ENCODE measurements at places on chromosomes 11 and 22.

DNA sequence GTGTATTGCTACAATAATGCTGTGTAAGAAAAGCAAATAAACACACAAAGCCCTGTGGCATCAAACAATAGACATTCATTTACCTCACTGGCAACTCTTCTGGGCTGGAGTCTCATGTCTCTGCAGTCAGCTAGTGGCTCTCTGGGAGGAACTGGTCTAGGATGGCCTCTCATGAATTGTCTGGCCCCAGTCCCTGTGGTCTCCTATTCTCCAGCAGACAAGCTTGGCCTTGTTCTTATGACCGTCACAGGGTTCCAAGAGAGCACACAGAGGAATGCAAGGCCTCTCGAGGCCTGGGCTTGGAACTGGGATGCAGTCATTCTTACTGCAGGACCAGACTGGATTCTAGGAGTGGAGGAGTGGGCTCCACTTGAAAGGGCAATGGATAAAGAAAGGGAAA is 141.2 kb upstream of the NTM start:
- H3K27ac ChIP-seq = no peak overlapping the region
- DNase-seq = no peak
- H3K27me3 ChIP-seq = no peaks in the 10 kb centered on the region
- no peak overlapping the region for H3K4me3 ChIP-seq
- H3K36me3 ChIP-seq = no peaks in the 10 kb centered on the region

GRCh38 chr11:1109918-1110705 is 35.4 kb downstream of the MUC2 start:
- H3K27ac ChIP-seq = no peak overlapping the region
- H3K4me3 ChIP-seq = no peak overlapping the region
- no peak for DNase-seq
- no peaks in the 10 kb centered on the region for H3K36me3 ChIP-seq
- H3K4me1 ChIP-seq = no peaks in the 10 kb centered on the region
- no peaks in the 10 kb centered on the region for H3K27me3 ChIP-seq

DNA sequence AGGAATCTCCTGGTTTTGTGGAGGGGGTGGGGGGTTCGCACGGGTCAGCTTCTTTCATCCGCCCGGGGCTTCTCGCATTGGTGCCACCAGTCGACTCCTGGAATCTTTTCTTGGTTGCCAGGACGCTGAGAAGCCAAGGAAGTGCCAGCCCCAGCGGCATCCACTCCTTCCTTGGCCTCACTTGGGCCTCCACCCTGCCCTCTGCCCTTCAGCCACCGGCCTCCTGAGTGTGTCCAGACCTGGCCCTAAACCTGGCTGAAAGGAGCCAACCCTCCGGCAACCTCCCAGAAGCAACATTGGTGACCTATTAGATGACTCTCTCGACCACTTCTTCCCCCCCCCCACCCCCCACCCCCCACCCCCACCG is 518 bp upstream of the GALNT18 start:
- H3K27me3 ChIP-seq = peaks cover 15% of the 10 kb centered on the region
- H3K36me3 ChIP-seq = no peaks in the 10 kb centered on the region
- no peak overlapping the region for H3K27ac ChIP-seq
- peak overlapping the region; percentile 20 for H3K4me3 ChIP-seq

- H3K27ac ChIP-seq = no peak overlapping the region
- H3K36me3 ChIP-seq = no peaks in the 10 kb centered on the region
- H3K4me1 ChIP-seq = peaks cover 2% of the 10 kb centered on the region
- no peaks in the 10 kb centered on the region for H3K27me3 ChIP-seq
- H3K4me3 ChIP-seq = no peak overlapping the region
Observed at GRCh38 chr11:36394056-36394455, 98.0 kb downstream of the PRR5L start.

GRCh38 chr11:518463-519202 is 11.6 kb upstream of the RNH1 start:
- DNase-seq = no peak
- H3K4me1 ChIP-seq = no peaks in the 10 kb centered on the region
- H3K27ac ChIP-seq = no peak overlapping the region
- no peaks in the 10 kb centered on the region for H3K27me3 ChIP-seq
- H3K4me3 ChIP-seq = 0 out of 2 replicates have a peak overlapping the region, but pooled peaks have one; percentile 8

DNA sequence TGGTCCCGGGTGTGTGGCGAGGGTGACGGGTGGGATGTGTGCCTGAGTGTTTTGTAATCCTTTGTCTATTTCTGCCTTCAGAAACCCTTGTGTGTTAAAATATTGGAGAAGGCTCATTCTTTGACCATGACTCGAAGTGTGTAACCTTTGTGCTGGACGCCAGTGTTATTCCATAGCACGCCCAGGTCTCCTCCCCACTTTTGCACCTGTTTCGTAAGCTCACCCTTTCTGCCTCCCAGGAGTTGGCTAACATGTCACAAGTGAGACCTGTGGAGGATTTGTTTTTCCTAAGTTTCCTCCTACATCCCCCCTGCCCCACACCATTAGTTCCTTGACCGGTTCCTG is 382 bp downstream of the C11orf54 start:
- no peak for DNase-seq
- H3K36me3 ChIP-seq = peaks cover 14% of the 10 kb centered on the region
- no peaks in the 10 kb centered on the region for H3K4me1 ChIP-seq
- peak overlapping the region; percentile 93 for H3K4me3 ChIP-seq
- H3K27me3 ChIP-seq = no peaks in the 10 kb centered on the region

DNA sequence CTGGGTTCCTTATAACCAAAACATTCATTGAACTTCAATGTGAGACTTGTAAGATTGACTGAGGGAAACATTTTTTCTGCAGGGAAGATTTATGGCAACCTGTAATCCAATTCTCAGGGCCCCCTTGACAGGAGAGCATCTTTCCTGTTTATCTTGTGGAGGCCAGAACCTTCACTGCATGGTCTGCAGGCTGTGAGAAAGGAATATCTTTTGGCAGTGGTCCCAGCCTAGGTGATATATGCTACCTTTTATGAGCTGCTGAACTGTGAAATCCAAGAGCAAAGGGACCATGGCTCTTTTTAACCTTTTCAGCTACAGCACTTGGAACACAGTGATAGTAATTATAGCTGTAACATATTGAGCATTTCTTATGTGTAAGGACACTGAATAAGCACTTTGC is 590.2 kb upstream of the B3GAT1 start:
- no peak overlapping the region for H3K4me3 ChIP-seq
- no peaks in the 10 kb centered on the region for H3K4me1 ChIP-seq
- DNase-seq = no peak
- no peaks in the 10 kb centered on the region for H3K27me3 ChIP-seq
- H3K27ac ChIP-seq = no peak overlapping the region
- no peaks in the 10 kb centered on the region for H3K36me3 ChIP-seq

- H3K4me1 ChIP-seq = peaks cover 5% of the 10 kb centered on the region
- DNase-seq = no peak
- no peaks in the 10 kb centered on the region for H3K27me3 ChIP-seq
- no peak overlapping the region for H3K4me3 ChIP-seq
Observed at GRCh38 chr11:44671234-44671633, 55.5 kb upstream of the TSPAN18 start.

DNA sequence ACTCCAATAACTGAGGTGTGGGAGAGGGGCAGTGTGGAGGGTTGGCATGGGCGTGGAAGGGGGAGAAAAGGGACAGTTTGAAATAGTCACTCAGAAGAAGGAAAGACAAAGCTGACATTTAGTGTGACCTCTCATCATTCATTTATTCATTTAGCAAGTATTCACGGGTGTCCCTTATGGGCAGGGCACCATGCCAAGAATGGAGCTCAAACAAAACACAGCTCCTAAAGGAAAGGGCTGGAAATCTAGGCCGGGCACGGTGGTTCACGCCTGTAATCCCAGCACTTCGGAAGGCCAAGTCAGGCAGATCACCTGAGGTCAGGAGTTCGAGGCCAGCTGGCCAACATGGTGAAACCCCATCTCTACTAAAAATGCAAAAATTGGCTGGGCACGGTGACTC is 19.4 kb upstream of the DGKZ start:
- DNase-seq = no peak
- H3K4me3 ChIP-seq = no peak overlapping the region
- no peaks in the 10 kb centered on the region for H3K36me3 ChIP-seq
- peaks cover 13% of the 10 kb centered on the region for H3K27me3 ChIP-seq
- no peak overlapping the region for H3K27ac ChIP-seq

DNA sequence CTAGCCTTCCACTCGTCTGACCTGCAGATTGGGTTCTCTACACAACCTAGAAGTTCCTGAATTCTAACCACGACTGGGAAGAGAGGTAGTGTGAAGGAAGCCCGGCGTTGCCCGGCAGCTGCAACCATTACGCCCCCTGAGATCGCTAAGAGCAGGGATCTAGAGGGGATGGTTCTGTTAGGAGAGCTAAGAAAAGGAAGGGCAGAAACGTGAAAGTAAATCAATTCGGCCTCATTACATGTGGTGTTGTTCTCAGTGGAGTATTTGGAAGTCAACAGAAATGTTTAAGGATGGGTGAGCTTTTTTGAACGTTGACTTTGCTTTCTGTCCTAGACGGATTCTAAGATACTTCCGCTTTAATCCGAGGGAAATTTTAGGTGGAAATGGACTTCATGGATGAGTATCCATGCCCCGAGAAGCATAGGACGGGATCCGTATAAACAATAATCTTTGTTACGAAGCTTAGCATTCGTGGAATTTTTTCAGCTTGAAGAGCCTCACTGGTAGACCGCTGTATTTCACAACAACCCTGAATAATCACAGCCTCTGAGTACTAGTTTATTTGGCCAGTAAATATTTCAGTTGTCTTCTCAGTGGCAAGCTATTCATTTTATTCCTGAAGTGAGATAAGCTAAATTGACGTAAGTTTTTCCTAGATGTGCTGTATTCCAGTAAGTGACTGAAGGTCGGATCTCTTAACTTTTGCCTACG is 629 bp downstream of the ATP5MG start:
- DNase-seq = no peak
- no peaks in the 10 kb centered on the region for H3K4me1 ChIP-seq
- H3K4me3 ChIP-seq = peak overlapping the region; percentile 79

Measured in iPS DF 6.9 (cell line).